SK-MEL-5 (cell line): ENCODE measurements at places on chromosomes 1 and 21.
A peak's percentile ranks its signal among the peaks of the same experiment; 100 is the strongest.

- no peak for DNase-seq
These were observed 16.8 kb downstream of the PTAFR start for GRCh38 chr1:28159680-28160079.

GRCh38 chr1:63875636-63876035, 101.8 kb downstream of the ROR1 start:
- DNase-seq = no peak

DNA sequence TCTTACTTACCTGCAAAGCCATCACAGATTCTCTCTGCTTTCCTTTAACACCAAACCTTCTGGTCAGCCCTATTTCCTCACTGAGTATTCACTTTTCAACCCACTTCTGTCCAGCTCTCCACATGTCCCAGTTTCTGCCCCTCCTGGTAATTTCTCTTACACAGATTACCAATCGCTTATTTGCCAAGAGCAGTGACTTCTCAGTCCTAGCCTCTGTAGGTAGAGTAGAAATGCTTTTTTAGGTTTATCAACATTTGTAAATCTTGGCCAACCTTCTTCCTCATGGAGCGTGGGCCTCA, 33.6 kb upstream of the LRRC8C start:
- no peak for DNase-seq

DNA sequence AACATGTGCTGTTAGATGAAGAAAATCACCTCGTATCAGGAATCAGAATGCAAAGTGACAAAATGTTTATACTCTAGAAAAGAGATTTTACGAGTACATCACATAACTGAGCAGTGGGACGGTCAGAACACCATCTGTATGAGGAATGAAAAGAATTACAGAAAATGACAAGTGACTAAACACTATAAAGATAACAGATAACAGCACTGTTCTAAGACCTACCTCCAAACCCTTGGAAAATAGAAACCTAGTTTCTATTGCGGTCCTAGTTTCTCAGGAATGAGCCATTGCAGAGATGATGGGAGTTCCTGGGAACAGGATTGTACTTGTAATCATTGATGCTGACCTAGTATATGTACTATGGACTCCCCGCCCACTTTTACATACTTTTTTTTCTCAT, 839.4 kb upstream of the ADAMTS5 start:
- no peak for DNase-seq

DNA sequence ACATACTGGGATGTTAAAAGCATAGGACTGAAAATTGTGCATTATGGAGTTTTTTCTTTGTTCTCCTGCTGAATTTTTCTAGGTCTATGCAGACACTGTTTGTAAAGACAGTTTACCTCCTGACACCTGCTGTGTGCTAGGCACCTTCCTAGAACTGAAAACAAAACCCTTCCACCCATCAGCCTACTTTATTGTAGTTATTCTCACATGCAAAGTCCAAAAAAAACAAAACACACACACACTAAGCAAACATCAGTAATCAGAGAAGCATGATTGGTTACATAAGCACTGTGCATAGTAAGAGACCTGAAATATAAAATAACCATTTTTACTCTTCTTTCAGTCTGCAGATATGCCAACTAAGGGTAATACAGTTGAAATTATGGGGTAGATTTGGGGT, 195.1 kb downstream of the CRB1 start:
- DNase-seq = no peak

DNA sequence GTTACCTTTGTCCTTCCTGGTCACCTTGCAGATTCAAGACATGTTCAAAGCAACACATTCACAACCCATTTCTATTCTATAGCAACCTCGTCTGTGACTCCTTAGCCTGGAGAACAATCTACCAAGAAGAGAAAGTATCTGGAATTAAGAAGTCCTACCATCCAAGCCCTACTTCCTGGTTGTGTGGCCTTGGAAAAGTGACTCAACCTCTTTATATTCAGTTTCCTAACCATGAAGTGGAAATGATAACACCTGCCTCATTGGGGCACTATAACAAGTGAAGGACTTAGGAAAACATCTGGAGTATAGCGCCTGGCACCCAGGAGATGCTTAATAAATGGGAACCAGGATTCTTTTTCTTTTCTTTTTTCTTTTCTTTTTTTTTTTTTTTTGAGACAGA, 36.5 kb upstream of the SRRM1 start:
- DNase-seq = no peak

GRCh38 chr1:111754984-111755330, 744 bp upstream of the DDX20 start:
- DNase-seq = peak; percentile 68

DNA sequence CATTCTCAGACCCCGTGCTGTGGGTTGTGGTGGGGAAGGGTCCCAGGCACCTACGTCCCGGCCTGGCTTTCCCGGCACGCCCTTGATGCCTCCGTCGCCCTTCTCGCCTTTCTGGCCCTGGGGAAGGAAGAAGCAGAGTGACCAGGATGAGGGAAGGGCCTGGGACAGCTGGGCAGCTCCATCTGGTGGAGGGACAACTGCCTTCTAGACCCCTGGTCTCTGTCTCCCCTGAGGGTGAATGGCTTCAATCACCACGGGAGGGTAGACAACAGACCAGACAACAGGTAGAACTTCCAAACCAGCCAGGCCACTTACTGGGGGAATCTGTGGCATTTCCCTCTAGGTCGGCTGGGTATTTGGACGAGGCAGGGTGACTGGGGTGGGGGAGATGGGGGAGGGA, 11.9 kb downstream of the COL16A1 start:
- no peak for DNase-seq

DNA sequence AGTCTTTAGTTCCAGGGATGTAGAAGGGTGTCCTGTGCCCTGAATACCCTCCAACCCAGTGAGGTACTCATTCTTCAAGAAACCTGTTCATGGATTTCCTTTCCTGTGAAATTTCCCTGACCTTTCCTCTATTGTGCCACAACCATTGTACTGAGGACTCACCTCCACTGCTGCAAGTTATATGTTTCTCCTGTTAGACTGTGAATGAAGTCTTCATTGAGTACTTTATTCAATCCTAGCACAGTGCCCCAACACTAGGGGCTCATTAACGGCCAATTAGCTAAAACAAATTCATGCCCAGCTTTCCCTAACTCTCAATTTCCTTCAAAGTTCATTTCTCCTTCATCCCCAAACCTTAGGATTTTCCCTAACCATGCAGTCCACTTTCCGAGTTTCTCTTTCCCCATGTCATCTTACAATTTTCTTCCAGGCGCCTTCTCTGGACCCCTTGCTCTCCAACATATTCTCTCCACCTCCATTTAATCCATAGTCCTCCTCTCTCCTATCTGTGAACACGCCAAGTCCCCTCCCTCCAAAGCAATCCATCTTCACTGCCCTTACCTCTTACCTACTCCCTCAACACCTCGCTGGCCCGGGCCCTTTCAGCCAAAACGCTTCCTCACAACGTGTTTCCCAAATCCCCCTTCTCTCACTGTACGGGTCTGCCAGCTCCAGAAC, 1.3 kb downstream of the TRIM33 start:
- no peak for DNase-seq
